ENCODE measurements at places on chromosomes 13 and 19.

DNA sequence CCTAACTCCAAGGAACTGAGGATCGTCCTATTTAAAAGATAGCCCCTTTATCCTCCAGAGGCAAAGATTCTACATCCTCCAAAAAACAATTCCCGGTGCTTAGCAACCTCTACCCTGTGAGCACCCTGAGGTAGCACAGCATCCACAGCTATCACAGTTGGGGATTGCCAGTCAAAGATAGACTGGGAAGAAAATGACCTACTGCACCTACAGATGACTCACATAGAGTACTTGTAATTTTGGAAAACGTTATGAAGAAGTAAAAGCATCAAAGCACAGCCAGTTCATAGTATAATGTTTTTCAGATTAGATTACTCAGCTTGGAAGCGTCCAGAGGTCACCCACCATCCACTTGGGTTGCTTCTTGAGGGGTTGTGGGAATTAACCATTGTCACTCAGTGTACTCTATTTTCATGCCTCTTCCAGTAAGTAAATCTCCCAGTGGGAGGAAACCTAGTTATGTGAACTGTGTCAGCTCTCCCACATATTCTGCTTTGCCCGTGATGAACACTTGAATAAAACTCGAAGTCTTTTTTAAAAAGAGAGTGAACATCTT lies 8.9 kb upstream of the FAM124A start:
- no peak for DNase-seq

DNA sequence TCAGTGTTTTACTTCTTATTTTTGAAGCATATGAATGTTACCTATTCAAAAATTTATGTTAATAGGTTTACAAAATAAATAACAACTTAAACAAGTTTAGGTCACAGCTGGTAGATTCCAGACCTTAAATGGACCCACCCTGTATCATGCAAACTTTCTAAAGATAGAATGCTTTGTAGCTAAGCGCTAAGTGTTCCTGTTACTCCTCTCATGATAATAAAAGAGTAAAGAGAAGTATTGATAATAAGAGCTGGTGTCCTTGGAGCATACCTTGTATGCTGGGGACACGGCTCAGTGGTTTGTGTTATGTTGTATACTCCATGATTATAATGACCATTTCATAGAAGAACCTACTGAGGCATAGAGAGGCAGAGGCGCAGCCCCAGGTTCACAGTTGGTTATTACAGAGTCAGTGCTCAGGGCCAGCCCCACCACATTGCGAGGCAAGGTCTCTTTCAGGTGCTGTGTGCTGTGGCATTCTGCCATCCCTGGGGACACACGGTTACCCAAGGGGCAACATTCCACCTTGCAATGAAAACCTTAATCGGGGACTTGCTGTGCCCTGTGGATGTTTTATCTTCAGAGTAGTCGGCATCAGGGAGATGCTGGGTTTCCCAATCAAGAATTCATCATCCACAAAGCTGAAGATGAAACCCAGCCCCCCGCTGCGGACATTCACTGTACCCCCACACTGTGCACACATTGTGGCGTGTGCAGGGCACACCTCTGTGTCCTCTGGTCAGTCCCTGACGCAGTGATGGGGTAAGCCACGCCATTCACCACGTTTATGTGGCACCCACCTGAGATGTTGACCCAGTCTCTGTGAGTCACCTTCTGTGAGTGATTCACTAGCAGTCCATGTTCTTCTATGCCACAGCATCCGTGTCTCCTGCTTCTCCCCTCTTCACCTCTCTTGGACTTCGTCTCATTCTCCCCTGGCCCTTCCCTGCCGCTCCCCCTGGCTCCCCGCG lies 186.7 kb downstream of the COL4A1 start:
- DNase-seq = no peak

DNA sequence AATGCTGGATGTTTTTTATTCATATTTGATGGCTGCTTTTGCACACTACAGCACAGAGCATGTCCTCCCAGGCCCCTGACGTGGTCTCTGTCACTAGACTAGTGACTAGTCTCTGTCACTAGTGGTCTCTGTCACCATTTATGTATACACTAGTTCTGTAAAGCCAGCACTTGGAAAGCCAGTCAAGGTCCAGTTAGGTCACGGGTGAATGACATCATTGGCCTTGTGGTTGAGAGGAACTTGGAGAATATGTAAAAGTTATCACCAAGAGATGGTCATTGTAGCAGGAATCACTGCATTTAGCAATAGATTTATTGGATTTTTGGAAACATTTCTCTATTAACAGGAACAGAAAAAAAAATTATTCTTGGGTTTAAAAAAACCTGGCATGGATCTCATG lies 72.9 kb downstream of the SHISA2 start:
- no peak for DNase-seq

DNA sequence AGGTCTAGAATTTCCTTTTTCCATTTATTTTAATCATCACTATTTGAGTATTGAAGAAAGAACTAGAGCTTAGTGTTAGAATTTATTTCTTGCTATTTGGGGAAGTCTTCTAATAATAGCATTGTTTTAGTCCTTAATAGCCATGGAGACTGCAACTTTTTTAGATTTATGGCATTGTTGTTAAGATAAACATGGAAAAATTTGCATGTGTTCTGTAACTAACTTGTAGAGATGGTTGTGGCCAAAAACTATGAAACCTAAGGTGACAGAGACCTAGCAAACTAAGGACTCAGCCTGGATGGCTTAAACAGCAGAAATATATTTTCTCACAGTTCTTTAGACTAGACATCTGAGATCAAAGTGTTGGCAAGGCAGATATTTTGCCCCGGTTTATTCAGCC lies 246.4 kb downstream of the SPRY2 start:
- DNase-seq = no peak

- no peak for DNase-seq
Observed at GRCh38 chr13:59963827-59964226, 199.9 kb downstream of the DIAPH3 start.
